ENCODE measurements at places on chromosomes 4 and X. TPM values are rescaled to one million over a fixed set of nuclear protein-coding genes. Genes with fewer than 3 reads are reported as not detected.

SCLT1 gene
- 14.7 TPM for total RNA-seq

ATP1B4 gene
- total RNA-seq = not detected

SPANXB1 gene
- total RNA-seq = not detected

IL1RAPL2 gene
- 2.0 TPM for total RNA-seq

ALAS2 gene
- 2.8 TPM for total RNA-seq

ZNF711 gene
- total RNA-seq = 31.5 TPM

PLK4 gene
- 13.3 TPM for total RNA-seq

GLRA3 gene
- 0.15 TPM for total RNA-seq

EVC2 gene
- total RNA-seq = 11.9 TPM

F9 gene
- total RNA-seq = not detected

TMSB15A gene
- total RNA-seq = 2.8 TPM

AMER1 gene
- 4.2 TPM for total RNA-seq

CYTL1 gene
- 0.40 TPM for total RNA-seq

DNA sequence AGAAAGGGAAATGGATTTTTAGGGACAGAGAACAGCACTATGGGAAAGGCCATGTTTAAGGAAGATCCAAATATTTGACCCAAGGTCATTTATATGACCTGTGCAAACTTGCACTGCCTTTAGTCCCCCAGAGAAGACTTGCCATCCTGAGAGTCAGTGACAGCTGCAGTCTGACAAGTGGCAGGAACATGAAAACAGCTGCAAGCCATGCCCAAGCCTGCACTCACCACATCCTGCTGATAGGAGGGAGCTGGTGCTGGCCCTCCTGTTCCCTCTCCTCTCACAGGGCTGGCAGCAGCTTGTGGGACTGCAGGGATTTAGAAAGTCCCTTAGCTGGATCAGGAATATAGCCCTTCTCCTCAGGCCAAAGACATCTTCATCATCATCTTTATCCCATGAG lies 187.7 kb downstream of the RAP1GDS1 start:
- DNase-seq = peak; percentile 12
- no peaks in the 10 kb centered on the region for H3K4me1 ChIP-seq
- H3K4me3 ChIP-seq = no peak overlapping the region

- H3K4me3 ChIP-seq = no peak overlapping the region
- H3K36me3 ChIP-seq = no peaks in the 10 kb centered on the region
- H3K27me3 ChIP-seq = no peaks in the 10 kb centered on the region
- DNase-seq = no peak
- H3K27ac ChIP-seq = no peak overlapping the region
- H3K4me1 ChIP-seq = no peaks in the 10 kb centered on the region
Observed at GRCh38 chr4:121796283-121796682, 4.8 kb upstream of the EXOSC9 start.

DNA sequence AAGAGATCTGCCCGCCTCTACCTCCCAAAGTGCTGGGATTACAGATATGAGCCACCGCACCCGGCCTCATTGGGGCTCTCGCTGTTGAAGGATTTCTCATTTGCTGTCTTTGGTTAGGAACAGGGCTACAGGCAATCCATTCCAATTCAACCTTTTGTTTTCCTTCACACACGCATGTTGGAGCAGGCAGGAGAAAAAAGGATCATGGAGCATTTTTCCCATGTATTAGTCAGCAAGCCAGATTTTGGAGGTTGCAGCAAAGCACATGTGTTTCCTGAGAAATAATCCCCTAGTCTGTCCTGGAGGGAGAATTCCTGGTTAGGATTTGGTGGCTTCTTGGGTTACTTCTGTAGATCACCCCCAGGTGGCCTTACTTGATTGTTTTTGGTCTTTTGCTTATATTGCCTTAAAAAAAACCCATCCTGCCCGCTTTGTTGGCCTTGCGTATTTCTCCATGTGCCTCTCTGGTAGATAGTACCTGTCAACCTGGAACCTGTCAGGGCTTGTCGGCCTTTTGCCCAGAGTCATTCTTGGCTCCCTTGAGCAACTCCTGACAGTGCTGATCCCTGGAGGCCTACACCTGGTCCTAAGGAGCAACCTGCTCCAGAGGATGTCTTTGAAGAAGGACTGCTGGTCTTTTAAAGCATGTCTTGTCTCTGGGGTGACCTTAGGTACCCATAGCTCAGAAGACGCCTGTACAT lies 82.4 kb upstream of the CLCN4 start:
- peaks cover 4% of the 10 kb centered on the region for H3K4me1 ChIP-seq
- H3K27ac ChIP-seq = no peak overlapping the region
- no peak overlapping the region for H3K4me3 ChIP-seq
- DNase-seq = no peak

- H3K4me3 ChIP-seq = no peak overlapping the region
- H3K36me3 ChIP-seq = no peaks in the 10 kb centered on the region
- no peak overlapping the region for H3K27ac ChIP-seq
- DNase-seq = no peak
- no peaks in the 10 kb centered on the region for H3K27me3 ChIP-seq
Observed at GRCh38 chr4:142369141-142369540, 477.0 kb downstream of the INPP4B start.

- H3K27me3 ChIP-seq = no peaks in the 10 kb centered on the region
- no peaks in the 10 kb centered on the region for H3K4me1 ChIP-seq
- no peak overlapping the region for H3K4me3 ChIP-seq
- H3K27ac ChIP-seq = no peak overlapping the region
Observed at GRCh38 chr4:182369211-182369610, 126.0 kb downstream of the TENM3 start.

DNA sequence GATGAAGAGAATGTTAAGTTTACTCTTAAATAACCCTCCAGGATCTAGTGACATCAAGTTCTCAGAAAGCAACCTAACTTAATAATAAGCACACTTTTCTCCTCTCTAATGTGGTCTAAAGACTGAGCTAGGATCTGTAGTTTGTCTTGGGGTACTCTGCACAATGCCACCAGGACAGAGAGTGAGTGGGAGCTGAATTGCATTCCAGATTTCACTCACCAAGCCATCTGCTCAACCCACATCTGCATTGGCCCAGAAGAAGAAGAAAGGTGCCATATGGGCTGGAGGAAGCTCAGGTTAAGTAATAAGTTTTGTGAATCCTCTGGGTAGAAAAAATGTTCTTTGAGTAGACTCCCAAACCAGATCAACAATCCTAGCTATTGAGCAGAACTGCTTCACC lies 384.6 kb downstream of the PPP3CA start:
- H3K27ac ChIP-seq = no peak overlapping the region
- no peak for DNase-seq
- no peaks in the 10 kb centered on the region for H3K36me3 ChIP-seq
- no peak overlapping the region for H3K4me3 ChIP-seq
- no peaks in the 10 kb centered on the region for H3K4me1 ChIP-seq

GRCh38 chr4:109378511-109378910 lies 55.1 kb upstream of the SEC24B start:
- H3K4me1 ChIP-seq = no peaks in the 10 kb centered on the region
- no peak for DNase-seq
- H3K36me3 ChIP-seq = no peaks in the 10 kb centered on the region
- no peak overlapping the region for H3K4me3 ChIP-seq

DNA sequence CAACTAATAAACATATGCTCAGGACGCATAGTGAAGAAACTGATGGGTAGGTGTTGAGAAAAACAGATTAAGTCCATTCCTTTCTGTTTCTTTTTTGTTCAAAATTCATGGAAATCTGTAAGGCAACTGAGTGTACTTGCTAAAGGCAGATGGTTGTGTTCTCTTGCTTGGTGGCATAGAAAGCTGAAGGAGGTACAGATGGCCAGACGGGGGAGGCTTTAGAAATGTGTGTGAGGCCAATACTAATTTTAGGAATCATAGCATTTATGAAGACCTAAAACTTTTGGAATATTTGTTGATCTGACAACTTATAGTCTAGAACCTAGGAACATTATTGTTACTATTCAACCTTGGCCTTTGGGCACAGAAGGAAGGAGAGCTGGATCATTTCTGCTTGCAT lies 56.8 kb upstream of the EMCN start:
- H3K4me1 ChIP-seq = no peaks in the 10 kb centered on the region
- H3K27me3 ChIP-seq = no peaks in the 10 kb centered on the region
- no peaks in the 10 kb centered on the region for H3K36me3 ChIP-seq

DNA sequence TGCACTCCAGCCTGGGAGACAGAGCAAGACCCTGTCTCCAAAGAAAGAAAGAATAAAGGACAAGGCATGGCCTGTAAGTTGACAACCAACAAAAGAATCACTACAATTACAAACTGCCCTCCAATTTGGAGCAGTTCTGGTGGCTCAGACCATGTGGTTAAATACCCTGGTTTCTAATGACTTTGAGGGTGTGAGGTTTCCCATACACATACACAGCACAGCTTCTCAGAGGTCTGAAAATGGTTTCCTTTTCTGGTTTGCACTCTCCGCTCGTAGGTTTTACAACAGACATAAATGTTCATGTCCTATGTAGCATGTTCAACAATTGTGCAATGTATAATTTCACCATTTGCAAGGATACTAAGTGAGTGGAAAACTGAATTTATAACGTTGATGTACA lies 34.2 kb upstream of the MXRA5 start:
- no peaks in the 10 kb centered on the region for H3K4me1 ChIP-seq
- H3K36me3 ChIP-seq = no peaks in the 10 kb centered on the region
- no peak overlapping the region for H3K4me3 ChIP-seq
- no peaks in the 10 kb centered on the region for H3K27me3 ChIP-seq
- no peak overlapping the region for H3K27ac ChIP-seq
- DNase-seq = no peak

DNA sequence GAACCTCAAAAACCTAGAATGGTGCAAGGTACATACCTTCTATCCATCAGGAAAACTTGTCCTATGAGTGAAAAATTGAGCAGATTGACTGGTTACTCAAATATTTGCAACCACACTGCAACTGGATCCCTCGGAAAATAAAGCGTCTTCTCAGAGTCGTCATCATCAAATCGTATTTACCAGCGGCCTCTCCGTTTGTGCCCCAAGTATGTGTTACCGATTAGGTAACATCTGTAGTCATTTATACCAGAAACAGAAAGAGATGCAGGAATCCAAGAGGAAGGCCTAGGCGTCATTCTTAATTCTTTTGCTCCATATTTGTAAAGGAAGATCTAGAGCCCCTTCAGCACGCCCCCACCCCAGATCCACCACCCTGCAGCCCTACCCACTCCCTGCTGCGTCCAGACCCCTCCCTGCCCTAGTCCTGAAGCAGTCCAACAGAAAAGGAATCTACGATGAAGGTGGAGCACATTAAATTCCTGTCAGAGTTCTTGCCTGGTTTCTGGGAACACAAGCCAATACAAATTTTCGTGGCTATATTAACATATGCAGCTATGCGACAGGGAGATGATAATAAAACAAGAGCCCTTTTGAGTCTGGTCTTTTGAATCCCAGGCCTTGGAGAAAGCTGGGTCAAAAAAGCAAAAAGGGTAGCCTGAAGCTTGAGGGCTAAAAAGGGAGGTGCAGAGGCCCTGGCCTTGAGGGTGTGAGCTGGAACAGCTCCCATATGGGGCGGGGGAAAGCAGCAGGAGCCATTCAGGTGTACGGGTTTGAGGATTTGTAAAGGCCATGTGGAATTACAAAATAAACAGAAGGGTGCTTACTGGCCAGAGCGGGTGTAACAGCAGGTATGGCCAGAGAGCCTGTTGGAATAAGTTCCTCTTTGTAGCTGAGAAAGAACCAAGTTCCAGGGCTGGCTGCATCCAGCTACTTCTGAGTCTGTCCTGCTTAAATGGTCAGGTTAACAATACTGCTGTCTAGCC lies 77.0 kb downstream of the ZNF827 start:
- H3K36me3 ChIP-seq = no peaks in the 10 kb centered on the region
- no peaks in the 10 kb centered on the region for H3K27me3 ChIP-seq
- no peak overlapping the region for H3K27ac ChIP-seq
- H3K4me1 ChIP-seq = peaks cover 3% of the 10 kb centered on the region

GRCh38 chrX:148929686-148930085 lies 429.3 kb downstream of the AFF2 start:
- H3K4me1 ChIP-seq = no peaks in the 10 kb centered on the region
- H3K4me3 ChIP-seq = no peak overlapping the region
- H3K27ac ChIP-seq = no peak overlapping the region
- no peak for DNase-seq

- H3K4me3 ChIP-seq = no peak overlapping the region
- peaks cover 7% of the 10 kb centered on the region for H3K27me3 ChIP-seq
- peak; percentile 77 for DNase-seq
- no peak overlapping the region for H3K27ac ChIP-seq
- H3K4me1 ChIP-seq = peaks cover 21% of the 10 kb centered on the region
Observed at GRCh38 chrX:107484002-107484726, 34.7 kb downstream of the FRMPD3 start.

DNA sequence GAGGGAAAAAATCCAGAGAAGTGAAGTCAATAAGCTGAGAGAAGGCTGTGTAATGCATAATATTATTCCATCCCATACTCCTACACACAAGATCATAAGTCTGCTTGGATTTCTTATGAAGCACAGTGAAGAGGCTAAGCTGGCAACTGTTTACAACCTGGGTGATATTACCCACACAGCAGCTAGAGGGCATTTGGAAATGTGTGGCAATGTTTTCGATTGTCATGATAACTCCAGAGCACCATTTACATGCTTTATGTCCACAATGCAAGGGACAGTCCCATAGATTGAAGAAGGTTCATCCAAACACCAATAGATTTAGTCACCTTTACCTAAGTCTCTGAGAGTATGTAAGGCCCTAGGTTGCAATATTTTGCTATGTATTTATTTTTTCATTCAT lies 412.2 kb downstream of the PPP3CA start:
- H3K27me3 ChIP-seq = no peaks in the 10 kb centered on the region
- H3K4me1 ChIP-seq = no peaks in the 10 kb centered on the region
- H3K4me3 ChIP-seq = no peak overlapping the region
- H3K36me3 ChIP-seq = no peaks in the 10 kb centered on the region
- no peak overlapping the region for H3K27ac ChIP-seq
- DNase-seq = no peak

GRCh38 chrX:131791608-131792355 lies 231.3 kb upstream of the STK26 start:
- no peak overlapping the region for H3K27ac ChIP-seq
- peaks cover 3% of the 10 kb centered on the region for H3K4me1 ChIP-seq

GRCh38 chr4:42633605-42634388 lies 23.1 kb downstream of the ATP8A1 start:
- no peaks in the 10 kb centered on the region for H3K27me3 ChIP-seq
- H3K4me1 ChIP-seq = peaks cover 6% of the 10 kb centered on the region
- no peak overlapping the region for H3K27ac ChIP-seq
- no peaks in the 10 kb centered on the region for H3K36me3 ChIP-seq
- DNase-seq = no peak

GRCh38 chrX:17021851-17022604 lies 75.6 kb downstream of the REPS2 start:
- no peak overlapping the region for H3K27ac ChIP-seq
- no peaks in the 10 kb centered on the region for H3K36me3 ChIP-seq
- H3K4me1 ChIP-seq = no peaks in the 10 kb centered on the region
- no peak for DNase-seq

DNA sequence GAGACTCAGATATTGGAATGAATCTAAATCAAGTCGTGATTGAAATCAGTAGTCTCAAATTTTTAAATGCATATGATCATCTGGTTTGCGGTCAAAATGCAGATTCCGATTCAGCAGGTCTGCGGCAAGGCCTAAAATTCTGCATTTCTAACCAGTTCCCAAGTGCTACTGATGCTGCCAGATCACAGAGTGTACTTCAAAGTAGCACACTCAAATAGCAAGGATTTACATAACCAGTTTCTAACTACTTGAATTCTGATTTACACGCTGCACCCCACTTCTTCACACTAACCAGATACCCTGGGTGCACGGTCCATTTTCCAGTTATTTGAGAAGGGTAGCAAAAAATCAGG lies 752 bp downstream of the MBTPS2 start:
- peaks cover 3% of the 10 kb centered on the region for H3K36me3 ChIP-seq
- H3K27ac ChIP-seq = peak overlapping the region; percentile 90
- H3K4me3 ChIP-seq = peak overlapping the region; percentile 72

GRCh38 chr4:112677519-112678091 lies 40.7 kb downstream of the LARP7 start:
- no peak overlapping the region for H3K4me3 ChIP-seq
- no peaks in the 10 kb centered on the region for H3K27me3 ChIP-seq
- H3K36me3 ChIP-seq = no peaks in the 10 kb centered on the region
- no peak for DNase-seq
- H3K4me1 ChIP-seq = no peaks in the 10 kb centered on the region
- H3K27ac ChIP-seq = no peak overlapping the region

Data from lung (tissue), 17 donors.